ENCODE measurements at places on chromosomes 4 and X.
A peak's percentile ranks its signal among the peaks of the same experiment; 100 is the strongest.

- DNase-seq = no peak
Observed at GRCh38 chr4:77905651-77906263, 43.1 kb downstream of the MRPL1 start.

DNA sequence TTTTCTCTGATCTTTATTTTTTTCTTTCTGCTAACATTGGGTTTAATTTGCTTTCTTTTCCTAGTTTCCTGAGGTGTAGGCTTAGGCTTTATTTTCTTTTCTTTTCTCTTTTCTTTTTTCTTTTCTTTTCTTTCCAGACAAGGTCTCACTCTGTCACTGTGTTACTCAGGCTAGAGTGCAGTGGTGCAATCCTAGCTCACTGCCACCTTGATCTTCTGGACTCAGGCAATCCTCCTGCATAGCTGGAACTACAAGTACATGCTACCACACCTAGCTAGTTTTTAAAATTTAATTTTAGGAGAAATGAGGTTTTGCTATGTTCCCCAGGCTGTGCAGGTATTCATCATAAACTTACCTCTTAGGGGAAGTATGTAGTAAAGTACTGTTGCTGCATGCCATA lies 197.8 kb upstream of the ANKRD50 start:
- DNase-seq = no peak

- DNase-seq = no peak
Observed at GRCh38 chr4:175457956-175458355, 354.1 kb downstream of the GPM6A start.

GRCh38 chrX:41824551-41824950 lies 98.8 kb downstream of the CASK start:
- no peak for DNase-seq

- no peak for DNase-seq
Observed at GRCh38 chr4:52813546-52813945, 48.6 kb upstream of the RASL11B start.

- DNase-seq = no peak
Observed at GRCh38 chr4:23866450-23867075, 23.3 kb downstream of the PPARGC1A start.

- DNase-seq = no peak
Observed at GRCh38 chr4:8675906-8676305, 83.3 kb downstream of the CPZ start.

- DNase-seq = no peak
Observed at GRCh38 chr4:7559316-7559715, 124.6 kb upstream of the PSAPL1 start.

DNA sequence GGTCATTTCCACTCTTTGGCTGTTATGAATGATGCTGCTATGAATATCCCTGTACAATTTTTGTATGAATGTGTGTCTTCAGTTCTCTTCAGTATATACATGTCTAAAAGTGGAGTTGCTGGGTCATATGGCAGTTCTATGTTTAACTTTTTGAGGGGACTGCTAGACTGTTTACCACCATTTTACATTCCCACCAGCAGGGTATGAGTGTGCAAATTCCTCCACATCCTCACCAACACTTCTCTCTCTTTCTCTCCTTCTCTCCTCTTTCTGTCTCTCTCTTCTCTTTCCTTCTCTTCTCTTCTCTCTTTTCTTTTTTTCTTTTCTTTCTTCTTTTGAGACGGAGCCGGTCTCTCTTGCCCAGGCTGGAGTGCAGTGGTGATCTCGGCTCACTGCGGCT lies 7.8 kb downstream of the WWC2 start:
- no peak for DNase-seq

GRCh38 chrX:44470816-44471215 lies 71.8 kb downstream of the FUNDC1 start:
- DNase-seq = no peak

- no peak for DNase-seq
Observed at GRCh38 chr4:159269956-159270355, 167.1 kb downstream of the RAPGEF2 start.

DNA sequence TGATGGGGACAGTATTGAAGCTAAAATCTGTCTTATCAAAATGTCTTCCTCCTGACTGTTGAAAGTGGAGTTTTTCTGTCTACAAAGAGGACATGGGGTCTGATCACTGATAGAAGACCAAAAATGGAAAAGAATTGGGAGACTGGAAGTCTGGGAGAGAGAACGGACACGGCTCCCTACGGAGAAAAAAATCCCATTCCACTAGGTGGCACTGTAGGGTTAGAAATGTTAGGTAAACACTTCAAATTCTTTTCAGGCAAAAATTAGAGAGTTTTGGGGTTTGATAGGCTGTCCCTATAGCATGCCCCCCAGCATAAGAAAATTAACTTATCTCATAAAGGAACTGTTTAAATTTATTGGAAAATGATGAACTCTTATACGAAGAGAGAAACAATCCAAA lies 200.5 kb downstream of the FAM133A start:
- no peak for DNase-seq

GRCh38 chr4:42965326-42965725 lies 72.8 kb downstream of the GRXCR1 start:
- DNase-seq = no peak

- DNase-seq = peak; percentile 12
Observed at GRCh38 chr4:56871371-56871866, 36.3 kb upstream of the REST start.

DNA sequence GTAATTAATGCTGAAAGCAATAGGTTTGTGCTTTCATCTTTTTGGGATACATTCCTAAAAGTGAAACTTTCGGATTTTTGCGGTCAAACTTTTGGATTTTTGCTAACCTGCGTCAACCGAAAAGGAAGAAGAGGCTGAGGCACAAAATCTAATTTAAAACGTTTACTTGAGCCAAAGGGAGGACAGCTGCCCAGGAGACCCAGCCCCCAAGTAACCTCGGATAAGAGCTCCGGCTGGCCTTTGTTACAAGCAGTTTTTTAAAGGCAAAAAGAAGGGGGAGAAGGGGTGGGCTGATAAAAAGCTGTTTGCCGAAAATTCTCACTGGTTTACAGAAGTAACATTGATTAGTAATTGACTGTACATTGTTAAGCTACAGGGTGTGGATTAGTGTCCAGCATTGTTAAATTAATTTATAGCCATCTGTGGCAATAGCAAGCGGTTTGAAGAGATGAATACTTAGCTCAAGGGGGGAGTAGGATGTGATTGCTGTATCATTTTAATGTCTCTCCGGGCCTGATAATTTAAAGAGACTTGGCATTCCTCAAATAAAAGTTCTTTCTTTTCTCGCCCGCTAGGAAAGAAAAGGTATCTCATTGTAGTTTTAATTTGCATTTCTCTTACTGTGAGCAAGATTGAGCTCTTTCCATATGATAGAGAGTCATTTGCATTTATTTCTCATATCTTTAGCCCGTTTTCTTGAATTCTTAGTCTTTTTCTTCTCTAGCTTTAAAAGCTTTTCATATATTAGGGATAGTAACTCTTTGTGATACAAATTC lies 59.1 kb upstream of the USP9X start:
- no peak for DNase-seq

DNA sequence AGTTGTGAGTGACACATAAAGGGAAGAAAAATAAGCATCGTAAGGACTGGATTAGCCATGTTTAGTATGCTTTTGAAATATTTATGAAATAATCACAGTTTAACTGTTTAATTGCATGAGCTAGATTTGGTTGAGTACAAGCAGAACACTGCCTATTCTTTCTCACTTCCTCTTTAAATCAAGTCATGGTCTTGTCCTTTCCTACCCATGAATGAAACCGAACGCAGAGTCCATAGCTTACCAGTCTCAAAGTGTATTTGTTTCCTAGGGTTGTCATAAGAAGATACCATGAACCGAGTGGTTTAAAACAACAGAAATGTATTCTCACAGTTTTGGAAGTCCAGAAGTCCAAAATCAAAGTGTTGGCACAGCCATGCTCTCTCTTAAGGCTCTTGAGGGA lies 684.0 kb upstream of the MAGEB2 start:
- DNase-seq = no peak

DNA sequence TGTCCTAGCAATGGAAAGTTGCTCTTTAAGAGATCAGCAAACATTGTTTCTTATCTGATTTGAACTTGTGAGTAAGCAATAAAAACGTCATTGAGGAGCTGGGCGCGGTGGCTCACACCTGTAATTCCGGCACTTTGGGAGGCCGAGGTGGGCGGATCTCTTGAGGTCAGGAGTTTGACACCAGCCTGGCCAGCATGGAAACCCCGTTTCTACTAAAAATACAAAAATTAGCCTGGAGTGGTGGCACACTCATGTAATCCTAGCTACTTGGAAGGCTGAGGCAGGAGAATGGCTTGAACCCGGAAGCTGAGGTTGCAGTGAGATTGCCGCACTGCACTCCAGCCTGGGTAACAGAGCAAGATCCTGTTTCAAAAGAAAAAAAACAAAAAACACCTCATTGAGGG lies 11.2 kb upstream of the PLAC8 start:
- DNase-seq = no peak

- DNase-seq = no peak
Observed at GRCh38 chr4:179595671-179596410, 2153.6 kb upstream of the AGA start.

DNA sequence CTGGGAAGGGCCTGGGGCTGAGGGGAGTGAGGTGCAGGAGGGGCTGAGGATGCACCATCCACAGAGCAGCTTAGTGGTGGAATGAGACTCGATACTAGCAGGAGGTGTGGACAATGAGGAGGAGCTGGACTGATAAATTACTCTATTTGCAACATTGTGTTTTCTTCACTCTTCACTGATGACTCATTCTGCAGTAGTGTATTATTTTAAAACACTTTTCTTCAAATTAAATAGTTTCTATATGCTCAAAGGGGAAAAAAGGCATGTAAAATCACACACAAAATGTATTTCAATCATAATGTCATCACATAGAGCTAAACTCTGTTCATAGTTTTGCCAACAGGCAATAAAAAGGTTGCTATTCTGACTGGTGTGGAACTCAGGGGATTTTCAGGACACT lies 467.0 kb upstream of the CTSO start:
- DNase-seq = no peak

DNA sequence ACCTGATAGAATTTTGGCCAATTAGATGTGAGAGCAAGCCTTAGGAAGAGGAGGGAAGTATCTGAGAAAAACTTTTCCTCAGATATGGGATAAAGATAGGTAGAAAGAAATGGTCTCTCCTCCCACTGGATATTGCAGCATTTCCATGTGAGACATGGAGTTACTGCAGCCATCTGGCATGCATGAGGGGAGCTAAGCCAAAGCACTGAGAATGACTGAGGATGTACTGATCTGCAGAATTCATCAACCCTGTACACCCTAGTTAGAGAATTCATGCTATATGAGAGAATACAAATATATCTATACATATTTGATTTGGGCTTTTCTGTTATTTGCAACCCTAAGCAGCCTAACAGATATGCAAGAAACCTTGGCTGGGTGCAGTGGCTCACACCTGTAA lies 52.5 kb upstream of the RPL34 start:
- no peak for DNase-seq

DNA sequence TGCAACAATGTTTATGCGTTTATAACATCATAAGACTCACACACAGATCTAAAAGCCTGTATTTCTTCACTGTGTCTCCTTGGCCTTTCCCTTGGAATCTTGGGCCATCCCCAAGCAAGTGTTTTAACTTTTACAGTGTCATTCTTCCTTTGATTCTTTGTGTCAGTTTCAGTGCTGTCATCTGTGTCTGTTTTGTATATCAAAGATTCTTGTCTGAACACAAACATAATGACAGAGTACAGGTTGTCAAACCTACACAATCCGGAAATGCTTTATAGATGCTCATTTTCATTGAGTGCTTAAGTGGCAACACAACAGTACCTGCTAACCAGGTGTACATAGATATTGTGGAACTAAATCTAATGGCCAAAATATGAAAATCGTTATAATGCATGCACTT lies 1500.0 kb downstream of the TECRL start:
- DNase-seq = no peak

GRCh38 chrX:18194688-18195087 lies 26.0 kb downstream of the BEND2 start:
- no peak for DNase-seq

DNA sequence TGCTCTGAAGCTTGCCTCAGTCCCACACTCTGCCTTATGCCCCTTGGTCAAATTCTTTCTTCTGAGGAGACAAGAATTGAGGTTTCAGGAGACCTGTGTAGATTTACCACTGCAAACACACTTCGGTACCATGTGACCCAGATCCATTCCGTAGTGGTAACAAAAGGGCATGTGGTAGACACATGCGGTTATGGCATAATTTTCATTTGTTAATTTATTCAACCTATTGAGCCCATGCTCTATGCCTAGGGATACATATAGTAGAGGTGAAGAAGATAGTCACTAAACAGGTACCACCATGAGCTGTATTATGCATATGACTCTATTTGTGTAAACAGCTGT lies 190.9 kb downstream of the NDST4 start:
- DNase-seq = no peak

GRCh38 chr4:112189754-112190153 lies 41.8 kb upstream of the AP1AR start:
- no peak for DNase-seq

- DNase-seq = peak; percentile 52
Observed at GRCh38 chr4:109998867-109999584, 86.3 kb downstream of the EGF start.

- no peak for DNase-seq
Observed at GRCh38 chrX:23292988-23293651, 41.5 kb upstream of the PTCHD1 start.

- no peak for DNase-seq
Observed at GRCh38 chr4:40878548-40879055, 128.8 kb downstream of the NSUN7 start.

DNA sequence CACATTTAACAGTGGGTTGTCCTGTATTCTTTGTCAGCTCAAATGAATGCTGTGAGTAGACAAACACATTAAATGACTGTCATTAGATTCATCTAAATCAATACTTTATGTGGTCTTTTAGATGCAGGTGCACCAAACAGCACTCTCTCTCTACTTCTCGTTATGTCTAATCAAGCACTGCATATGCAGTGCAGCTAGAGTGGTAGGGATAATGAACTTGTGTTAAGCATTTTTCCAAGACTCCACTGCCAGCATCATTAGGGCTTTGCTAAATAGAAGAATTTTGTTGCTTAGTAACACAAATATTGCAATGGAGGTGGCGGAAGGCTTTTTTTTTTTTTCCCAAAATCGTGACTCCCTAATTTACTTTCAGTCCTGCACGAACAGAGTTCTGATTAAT lies 447.0 kb upstream of the GALNT7 start:
- no peak for DNase-seq

- DNase-seq = no peak
Observed at GRCh38 chr4:114601304-114602052, 2.9 kb downstream of the UGT8 start.

Measured in naive thymus-derived CD8-positive, alpha-beta T cell (primary cell).